ENCODE measurements at places on chromosomes 3 and 15.

DNA sequence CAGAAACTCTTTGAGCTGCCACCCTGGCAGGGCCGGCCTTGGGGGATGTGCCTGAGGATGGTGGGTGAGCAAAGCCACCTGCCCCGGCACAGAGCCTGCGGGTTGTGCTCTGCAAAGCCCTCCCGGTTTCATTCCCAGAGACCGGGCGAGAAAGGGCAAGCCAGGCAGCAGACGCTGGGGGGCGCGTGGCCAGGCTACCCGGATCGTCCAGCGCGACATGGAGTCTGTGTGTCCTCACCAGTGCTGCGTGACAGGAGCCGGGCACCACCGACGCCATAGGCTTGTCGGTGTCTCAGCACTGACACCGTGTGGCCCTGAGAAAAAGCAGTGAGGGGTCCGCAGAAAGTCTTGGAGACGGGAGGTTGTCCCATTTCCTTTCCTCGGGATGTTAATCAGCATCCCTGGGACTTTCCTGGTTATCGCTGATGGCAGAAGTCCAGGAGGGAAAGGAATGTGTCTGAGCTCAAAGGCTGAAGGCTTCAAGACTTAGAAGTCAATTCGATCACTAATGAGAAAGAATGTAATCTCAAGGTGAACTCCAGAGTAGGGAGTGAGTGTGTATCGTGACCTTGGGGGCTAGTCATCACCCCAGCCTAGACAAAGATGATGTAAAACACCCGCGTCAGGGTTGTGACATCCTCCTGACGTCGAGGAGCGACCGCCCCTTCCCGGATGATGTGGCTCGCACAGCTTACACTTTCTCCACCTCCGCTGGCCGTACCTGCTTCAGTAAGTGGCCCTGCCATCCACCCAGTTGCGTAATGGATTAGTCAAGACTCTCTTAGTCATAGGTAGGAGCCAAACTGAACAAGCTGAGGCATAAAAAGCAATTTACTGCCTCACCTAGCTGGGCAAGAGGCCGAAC, 36.3 kb upstream of the PLA2G4E start:
- no peak for DNase-seq

DNA sequence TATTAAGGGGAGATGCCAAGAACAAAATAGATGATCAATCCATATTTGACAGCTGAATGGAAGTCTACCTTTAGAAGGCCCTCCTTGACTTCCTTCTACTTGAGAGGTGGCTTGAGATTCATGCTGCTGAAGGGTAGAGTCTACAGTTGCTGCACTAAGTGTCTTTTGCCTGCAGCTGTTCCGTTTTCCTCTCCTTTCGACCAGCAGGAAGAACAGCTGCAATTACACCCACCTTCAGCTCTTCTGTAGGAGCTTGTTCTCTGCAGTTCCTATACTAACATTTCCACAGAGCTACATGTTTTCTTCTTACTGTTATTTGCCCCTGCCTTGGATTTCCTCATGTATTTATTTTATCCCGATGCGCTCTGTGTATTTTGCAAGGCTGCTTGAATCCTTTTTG, 79.1 kb downstream of the ARRDC4 start:
- DNase-seq, result no peak

- no peak for DNase-seq
Measured at GRCh38 chr15:63509955-63510940, 5.9 kb downstream of the USP3 start.

DNA sequence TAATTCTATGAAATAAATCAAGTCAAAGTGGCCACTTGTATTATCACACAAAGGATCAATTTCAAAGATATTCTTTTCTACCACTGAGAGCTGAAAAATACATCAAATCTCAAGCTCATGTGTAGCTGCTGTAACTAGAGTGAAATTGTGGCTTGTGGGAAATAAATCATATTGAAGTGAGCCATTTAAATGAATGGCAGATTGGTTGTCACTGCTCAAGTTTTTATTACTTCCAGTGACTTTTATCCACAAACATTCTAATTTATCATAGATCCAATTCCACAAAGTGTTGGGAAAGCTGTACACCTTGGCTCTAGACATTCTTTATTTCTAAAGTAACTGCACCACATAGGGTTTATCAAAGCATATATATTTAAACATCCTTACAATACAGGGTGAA, 285.4 kb downstream of the CNTN3 start:
- DNase-seq, result no peak

DNA sequence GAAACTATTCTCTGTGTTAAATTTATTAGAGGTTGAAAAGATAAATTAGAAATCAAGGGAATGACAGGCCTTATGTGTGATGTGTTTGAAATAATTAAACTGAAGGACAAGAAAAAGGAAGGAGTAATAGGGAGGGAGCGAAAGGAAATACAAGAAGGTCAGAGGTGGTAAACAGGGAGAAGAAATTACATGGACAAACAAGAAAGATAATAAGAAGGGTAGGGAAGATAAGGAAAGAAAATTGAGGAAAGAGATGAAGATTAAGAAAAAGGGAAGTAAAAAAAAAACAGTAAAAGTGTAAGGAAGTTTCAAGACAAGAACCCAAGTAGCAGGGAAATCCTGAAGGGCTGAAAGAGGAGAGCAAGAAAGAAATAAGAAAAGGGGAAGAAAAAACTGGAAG, 26.2 kb upstream of the ANXA2 start:
- no peak for DNase-seq

DNA sequence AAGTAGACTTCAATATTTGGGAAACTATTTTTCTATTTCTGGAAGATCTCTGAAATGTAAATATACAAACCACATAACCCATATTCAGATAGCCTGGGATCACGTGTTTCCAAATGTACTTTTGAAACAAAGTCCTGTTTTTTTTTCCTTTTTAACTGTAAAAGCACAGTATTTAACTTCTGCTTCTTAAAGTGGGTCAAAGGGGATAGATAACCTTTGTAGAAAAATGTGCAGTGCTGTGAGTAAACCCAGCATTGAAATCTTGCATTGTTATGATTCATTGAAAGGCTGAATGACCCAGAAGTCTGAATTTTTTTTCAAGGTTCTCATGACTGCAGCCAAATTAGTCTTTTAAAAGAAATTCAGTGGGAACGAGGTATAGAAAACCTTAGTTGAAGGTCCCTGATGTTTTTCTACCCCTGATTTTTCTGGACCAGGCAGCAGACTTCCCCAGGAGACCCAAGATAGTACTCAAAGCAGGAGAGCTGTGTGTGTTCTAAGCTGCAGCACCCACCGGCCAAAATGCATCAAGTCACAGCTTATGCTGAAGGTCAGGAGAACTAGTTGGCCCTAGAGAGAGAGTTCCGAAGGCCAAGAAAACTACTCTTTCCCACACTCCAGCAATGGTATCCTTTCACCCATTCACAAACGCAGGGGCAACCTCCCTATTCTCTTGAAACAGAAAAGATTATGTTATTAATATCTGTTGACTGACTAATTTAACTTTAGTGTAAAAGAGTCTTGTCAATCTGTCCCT, 43.6 kb upstream of the APH1B start:
- DNase-seq, result no peak

- no peak for DNase-seq
Measured at GRCh38 chr3:124758851-124759635, 28.8 kb downstream of the UMPS start.

GRCh38 chr3:189227249-189227648, 55.5 kb downstream of the TPRG1 start:
- DNase-seq, result no peak

- no peak for DNase-seq
Measured at GRCh38 chr15:74011610-74012009, 17.1 kb downstream of the PML start.

DNA sequence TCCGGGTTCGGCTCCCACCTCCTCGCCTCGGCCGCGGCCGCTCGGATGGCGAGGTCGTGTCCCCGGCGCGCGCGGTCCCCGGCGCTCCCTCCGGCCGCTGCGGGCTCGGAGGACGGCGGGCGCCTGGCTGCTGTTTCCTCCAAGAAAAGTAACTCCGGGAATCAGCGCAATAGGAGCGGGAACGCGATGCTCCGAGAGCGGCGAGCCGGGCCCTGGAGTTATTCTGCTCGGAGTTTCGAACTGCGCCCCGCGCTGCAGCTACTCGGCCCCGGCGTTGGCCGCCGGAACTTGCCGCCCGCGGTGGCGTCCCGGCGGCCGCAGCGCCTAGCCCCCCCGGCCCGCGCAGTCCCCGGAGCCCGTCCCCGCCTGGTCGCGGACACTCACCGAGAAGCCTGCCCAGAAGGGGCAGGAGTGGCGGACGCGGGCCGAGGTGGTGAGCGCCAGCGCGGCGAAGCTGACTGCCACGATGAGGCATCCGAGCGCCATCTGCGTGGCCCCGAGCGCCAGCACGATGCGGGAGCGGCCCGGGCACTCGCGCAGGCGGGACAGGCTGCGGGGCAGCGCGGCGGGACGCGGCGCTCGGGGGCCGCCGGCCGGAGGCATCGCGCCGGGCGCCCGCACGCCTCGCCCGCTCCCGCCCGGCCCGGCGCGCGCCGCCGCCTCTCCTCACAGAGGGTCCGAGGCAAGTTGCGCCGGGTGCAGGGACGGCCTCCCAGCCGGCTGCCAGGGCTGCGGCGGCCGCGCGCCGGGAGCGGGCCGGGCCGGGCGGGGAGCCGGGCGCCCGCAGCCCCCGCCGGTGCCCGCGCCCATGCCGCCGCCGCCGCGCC, 251.9 kb downstream of the TJP1 start:
- DNase-seq, result no peak

DNA sequence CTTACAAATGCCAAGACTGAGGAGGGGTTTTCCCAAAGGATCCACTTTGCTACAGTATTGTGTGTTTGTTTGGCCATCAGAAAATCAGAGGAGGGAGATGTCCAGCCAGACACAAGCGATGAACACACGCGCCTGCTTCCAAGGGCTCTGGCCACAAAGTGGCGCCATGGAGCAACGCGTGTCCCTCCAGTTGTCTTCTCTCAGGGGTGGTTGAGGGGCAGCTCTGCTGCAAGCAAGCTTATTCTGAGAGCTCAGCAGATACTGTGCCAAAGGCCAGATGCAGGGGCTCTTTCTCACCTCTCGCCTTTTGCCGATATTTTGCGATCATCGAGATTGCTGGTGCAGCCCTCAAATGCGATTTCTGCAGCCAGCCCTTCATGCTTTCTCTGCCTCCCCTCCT, 88.9 kb upstream of the OSBPL11 start:
- no peak for DNase-seq

- DNase-seq, result peak; percentile 67
Measured at GRCh38 chr3:111761309-111761795, 97.7 kb upstream of the PHLDB2 start.

- DNase-seq, result no peak
Measured at GRCh38 chr3:107644631-107645030, 121.9 kb downstream of the BBX start.

DNA sequence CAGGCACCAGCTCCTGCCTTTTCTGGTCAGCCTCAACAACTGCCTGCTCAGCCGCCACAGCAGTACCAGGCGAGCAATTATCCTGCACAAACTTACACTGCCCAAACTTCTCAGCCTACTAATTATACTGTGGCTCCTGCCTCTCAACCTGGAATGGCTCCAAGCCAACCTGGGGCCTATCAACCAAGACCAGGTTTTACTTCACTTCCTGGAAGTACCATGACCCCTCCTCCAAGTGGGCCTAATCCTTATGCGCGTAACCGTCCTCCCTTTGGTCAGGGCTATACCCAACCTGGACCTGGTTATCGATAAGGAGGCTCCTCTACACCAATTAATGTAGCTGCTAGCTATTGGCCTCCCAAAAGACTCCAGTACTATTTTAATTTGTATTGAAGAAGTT, 38.9 kb downstream of the TFG start:
- DNase-seq, result no peak

GRCh38 chr15:44719293-44719999, 8.1 kb downstream of the B2M start:
- DNase-seq, result no peak

DNA sequence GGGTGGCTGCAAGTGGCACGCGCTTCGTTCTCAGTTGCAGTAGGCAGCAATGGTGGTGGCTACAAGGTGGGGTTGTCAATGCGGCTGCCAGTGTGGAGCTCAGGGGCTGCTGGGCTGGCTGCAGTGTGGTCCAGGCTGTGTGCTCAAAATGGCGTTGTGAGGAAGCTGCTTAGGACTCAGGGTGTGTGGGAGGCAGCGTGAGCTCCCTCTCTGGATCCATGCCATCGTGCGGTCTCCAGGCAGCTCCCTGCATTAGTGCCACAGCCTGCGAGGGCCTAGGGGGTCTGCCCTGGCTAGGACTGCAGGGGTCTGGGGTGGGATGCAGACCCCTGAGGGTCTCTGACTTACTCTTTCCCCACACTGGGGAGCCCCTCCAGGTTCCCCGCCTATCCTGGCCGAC, 397.2 kb downstream of the OCA2 start:
- no peak for DNase-seq

DNA sequence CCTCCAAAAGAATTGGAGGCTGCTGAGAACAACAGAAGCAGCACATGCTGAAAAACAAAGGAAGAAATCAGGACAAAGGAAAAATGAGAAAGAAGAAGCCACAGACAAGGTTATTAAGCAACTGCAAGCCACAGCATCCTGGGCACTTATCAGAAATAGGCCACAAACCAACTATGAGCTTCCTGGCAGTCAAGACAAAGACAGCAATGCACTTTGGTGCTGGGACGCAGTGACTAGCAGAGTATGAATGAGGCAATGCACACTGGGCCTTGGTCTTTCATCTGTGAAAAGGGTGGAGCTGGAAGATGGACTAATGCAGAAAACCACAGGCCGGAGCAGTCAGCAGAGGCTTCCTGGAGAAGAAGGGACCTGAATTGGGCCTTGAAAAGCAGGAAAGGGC, 56.0 kb upstream of the LINGO1 start:
- no peak for DNase-seq

DNA sequence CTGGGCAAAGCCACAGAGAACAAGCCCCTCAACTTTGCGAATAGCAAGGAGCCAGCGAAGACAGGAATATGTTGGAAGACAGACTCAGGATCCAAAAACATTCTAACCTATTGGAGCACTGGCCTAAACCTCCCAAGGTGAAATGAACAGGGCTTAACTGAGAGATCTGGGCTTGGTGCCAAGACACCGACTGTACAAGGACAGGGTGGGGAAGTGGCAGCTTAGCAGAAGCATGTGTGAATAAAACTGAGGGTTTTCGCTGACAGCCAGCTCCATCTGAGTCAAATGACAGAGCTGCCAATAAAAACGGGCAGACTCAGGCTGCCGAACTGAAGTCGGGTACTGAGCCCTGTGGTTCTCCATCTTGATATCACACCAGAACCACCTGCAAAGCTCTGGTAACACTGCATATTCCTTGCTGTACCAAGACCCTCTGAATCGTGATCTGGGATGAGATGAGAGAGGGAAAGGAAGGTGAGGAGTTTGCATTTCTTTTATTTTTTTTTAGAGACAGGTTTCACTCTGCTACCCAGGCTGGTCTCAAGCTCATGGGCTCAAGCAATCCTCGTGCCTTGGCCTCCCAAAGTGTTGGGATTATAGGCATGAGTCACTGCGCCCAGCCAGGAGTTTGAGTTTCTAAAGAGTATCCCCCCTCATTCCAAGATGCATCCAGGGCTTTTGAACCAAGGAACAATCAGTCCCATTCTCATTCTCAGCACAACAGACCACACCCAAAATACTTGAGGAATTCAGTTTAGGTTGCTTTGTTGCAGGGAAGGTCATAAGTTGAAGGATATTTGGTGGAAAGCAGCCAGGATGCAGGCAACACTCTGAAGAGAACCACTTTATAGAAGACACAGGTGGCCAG, 6.0 kb upstream of the PLCB2 start:
- no peak for DNase-seq

- no peak for DNase-seq
Measured at GRCh38 chr15:27456807-27457206, 485.8 kb downstream of the GABRG3 start.
